ENCODE measurements at places on chromosomes 3 and 15.
A peak's percentile ranks its signal among the peaks of the same experiment; 100 is the strongest.

DNA sequence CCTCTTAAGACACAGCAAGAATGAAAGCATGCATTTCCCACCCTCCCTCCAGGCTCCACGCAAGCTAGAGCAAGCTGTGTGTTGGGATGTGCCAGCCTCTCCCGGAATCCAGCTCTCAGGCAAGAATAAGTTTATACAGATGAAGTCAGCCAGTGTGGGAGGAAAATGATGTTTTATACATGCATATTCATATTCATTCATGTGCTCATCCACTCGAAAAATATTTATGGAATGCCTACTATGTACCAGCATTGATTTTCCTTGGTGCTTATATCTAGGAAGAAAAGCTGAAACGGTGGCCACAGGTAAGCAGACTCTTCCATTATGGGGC, 62.7 kb downstream of the KLHL6 start:
- DNase-seq = no peak

DNA sequence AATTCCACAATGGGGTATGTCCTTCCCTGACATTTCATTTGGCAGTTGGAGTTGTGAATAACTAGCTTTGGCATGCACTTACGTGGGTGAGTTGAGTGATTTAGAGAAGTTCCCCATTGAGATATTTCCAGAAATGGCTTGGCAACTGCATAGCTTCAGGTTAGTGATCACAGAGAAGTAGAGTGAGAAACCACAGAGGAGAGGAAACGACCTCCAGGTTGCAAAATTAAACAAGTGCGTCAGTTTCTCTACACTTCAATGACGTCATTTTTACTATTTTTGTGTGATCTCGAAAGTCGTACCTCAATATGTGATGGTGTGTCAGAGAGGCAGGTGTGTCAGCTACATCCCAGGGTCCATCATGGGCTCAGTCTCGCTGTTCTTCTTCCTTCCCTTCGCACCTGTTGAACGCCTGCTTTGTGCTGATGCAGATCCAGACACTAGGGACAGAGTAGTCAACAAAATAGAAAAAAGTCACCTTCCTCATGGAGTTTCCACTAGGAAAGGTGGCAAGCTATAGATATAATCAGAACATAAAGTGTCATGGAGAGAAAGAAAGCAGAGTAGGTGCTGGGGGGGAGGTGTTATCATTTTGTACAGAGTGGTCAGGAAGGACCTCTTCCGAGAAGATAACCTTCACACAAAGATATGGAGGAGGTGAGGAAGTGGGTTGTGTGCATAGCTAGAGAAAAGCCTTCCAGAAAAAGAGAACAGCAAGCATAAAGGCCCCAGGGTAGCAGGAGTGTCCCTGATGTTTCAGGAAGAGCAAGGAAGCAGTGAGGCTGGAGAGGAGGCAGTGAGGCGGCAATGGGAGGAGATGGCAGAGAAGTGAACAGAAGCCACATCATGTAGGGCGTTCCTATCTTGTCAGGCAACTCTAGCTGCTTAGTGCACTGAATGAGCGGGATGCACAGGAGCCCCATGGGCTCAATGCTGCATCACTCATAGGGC, 75.6 kb downstream of the MCTP2 start:
- no peak for DNase-seq

GRCh38 chr3:134494495-134494894, 8.6 kb downstream of the CEP63 start:
- DNase-seq = no peak

- no peak for DNase-seq
These were observed 59.5 kb downstream of the PIK3CB start for GRCh38 chr3:138775254-138775595.

DNA sequence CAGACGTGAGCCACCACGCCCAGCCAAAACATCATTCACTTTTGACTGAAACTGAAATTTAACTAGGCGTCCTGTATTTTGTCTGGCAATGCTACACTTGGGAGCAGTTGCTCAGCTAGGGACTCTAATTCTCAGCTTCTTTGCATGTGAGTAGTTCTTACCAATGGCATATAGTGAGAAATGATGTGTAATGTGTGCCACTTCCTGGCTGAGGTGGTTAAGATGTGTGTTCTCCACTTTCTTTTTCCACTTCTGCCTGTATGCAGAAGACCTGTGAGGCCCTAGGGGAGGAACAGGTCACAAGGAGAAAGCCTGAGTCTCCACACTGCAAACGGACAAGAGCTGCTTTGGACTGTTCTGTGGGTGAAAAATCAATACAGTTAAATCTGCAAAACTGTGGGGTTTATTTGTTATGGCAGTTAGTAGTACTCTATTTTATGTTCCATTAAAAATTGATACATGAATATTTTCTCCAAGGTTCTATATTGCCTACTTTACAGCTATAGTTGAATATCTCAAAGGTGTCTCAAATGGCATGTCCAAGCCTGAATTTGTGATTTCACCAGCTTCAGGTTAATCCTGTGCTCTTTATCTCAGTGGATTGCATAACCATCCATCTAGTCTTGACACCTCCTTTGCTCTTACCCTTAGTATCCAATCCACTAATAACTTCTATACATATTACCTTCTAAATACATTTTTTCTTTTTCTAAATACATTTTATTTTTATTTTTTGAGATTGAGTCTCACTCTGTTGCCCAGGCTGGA, 59.3 kb downstream of the NR1D2 start:
- DNase-seq = no peak

DNA sequence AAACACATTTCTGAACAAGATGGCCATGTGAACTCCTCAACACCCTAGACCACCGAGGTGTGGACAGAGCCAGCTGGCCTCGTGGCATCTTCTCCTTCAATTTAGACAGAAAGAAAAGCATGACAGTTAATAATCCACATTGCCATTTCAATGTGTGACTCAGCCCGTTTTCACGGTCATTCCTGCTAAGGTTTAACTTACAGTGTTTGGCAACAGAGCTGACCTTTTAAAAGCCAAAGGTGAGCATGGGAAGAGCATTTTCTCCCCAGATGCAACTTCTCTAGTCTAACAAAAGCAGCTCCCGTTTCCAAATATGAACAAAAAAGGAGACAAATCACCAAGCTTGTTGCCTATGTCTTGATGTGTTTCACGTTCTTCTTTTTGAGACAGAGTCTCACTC, 417.6 kb upstream of the WNT5A start:
- no peak for DNase-seq

DNA sequence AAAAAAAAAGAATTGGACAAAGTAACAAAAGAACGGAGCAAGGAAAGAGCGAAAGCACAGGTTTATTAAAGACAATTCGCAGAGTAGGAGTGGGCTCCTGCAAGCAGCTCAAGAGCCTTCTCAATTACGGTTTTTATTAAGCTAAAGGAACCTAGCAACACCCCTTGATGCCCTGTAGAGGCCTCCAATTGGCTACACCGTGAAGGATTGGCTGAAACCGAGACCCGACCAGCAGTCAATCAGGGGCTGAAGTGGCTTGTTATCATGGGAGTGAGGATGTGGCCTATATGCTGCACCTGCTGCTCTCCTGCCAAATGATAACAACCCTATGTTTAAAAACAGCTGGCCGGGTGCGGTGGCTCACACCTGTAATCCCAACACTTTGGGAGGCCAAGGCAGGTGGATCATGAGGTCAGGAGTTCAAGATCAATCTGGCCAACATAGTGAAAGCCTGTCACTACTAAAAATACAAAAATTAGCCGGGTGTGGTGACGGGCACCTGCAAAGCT, 20.4 kb upstream of the AP3B2 start:
- DNase-seq = no peak

GRCh38 chr15:34223904-34224596, 766 bp upstream of the EMC4 start:
- no peak for DNase-seq

DNA sequence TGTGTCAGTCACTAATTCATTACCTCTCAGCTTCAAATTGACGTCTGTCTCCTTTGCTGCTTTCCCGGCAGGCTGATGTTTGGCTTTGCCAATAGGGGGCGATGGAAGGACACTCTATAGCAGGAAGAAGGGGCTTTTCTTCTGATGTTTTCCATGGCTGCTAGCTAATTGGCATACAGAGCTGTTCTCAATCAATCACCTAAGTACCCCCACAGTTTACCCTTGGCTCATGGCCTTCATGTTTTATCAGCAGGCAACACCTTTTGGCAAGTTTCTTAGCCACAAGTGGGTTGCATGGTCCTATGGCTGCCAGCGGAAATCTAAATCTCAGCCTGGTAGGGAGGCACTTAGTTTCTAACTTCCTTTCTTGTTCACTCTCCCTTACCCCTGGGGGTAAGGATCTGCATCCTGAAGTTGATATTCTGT, 45.0 kb downstream of the ESYT3 start:
- no peak for DNase-seq

GRCh38 chr3:107627962-107628542, 105.3 kb downstream of the BBX start:
- no peak for DNase-seq

GRCh38 chr3:156655819-156656550, 18.4 kb upstream of the TIPARP start:
- DNase-seq = no peak

- no peak for DNase-seq
These were observed 4.4 kb upstream of the BAHD1 start for GRCh38 chr15:40436116-40436891.

DNA sequence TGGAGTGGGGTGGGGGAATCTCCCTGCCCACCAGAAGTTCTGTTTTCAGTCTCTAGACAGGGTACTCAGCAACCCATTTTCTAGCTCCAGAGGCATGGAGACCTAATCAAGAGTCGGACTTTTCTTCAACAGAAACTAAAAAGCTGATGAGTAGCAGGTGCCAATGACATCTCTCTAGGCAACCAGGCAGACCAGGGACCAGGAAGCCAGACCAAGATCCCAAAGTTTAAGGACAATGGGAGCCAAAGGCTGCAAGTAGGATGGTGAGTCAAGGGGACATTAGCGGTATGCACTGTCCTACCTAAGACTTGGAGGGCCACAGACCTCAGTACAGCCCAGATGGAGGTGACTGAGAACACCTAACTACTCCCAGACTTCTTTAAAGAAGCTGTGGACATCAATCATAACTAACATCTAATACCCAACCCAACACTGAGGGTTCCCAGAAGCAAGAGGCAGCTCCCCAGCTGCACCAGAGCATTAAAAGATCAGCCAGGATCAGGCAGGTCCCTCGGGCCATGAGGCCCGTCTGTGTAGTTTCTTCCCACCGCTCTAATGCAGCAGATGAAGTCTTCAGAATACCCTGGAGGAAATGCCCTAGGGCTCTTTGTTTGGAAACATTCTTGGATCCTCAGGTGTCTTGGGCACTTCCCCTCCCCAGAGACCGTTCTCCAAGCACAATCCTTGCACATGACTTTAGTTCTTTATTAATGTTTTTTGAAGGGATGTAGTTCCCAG, 979 bp downstream of the CCDC71 start:
- no peak for DNase-seq

DNA sequence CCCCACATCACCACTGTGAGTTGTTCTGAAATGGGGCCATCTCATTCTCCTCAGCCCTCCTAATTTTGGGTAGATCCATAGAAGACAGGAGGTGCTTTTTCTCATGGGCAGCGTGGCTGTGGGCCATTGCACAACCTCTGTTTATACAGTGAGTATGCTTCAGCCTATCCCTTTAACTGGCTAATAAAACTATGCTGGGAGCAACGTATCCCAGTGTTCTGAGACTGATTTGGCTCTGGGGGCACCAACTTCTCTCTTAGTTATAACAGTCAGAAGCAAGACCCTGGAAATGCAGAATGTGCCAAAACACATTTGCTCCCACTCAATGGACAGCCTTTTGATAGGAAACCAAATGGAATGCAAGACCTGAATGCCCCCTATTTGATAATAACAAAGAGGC, 97.1 kb upstream of the ICE2 start:
- DNase-seq = no peak

DNA sequence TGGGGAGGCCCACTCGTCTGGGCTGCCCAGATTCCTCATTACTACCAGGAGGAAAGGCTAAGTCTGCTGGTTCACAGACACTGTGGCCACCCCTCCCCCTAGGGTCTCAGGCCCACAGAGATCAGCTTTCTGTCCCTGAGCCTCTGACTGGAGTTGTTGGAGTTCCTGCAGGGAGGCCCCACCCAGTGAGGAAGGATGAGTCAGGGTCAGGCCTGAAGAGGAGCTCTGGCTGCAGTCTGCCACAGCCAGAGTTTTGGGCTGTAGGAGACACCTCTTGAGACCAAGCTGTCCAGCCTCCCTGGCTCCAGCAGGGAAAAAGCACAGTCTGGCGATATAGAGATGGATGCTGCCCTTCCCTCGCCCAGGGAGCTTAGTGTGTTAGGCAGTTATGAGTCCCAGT, 720.9 kb upstream of the SEMA6D start:
- no peak for DNase-seq

DNA sequence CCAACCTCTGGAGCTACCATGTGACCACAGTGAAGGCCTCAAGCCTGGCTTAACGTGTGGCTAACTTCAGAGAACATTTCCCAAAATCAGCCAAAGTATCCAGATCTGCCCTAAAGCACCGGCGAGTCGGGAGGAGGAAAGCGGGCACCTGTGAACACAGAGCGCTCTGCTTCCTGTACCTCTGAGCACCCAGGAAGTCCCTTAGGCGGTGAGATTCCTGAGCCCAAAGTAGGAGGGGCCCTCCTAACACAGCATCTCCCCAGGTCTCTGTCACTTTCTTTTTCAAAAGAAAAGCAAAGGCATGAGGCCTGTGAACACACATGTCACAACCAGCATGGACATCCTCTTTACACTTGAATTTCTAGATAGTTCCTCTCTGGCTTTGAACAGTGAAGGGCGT, 944 bp upstream of the EIF4E3 start:
- peak; percentile 39 for DNase-seq

GRCh38 chr3:130548356-130548755, 31.4 kb downstream of the COL6A6 start:
- no peak for DNase-seq

GRCh38 chr15:51907136-51907862, 64.3 kb downstream of the LEO1 start:
- DNase-seq = no peak

- DNase-seq = peak; percentile 11
These were observed 70.7 kb downstream of the TOP2B start for GRCh38 chr3:25594007-25594502.

DNA sequence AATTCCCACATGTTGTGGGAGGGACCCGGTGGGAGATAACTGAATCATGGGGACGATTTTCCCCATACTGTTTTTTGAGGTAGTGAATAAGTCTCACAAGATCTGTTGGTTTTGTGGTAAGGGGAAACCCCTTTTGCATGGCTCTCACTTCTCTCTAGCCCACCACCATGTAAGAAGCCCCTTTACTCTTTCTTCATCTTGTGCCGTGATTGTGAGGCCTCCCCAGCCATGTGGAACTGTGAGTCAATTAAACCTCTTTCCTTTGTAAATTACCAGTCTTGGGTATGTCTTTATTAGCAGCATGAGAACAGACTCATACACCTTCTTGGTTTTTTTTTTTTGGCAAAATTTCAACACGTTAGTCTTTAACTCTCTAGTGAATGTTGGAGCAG, 18.1 kb downstream of the ARL8B start:
- no peak for DNase-seq

- DNase-seq = no peak
These were observed 1.9 kb upstream of the CHST14 start for GRCh38 chr15:40468898-40469331.

DNA sequence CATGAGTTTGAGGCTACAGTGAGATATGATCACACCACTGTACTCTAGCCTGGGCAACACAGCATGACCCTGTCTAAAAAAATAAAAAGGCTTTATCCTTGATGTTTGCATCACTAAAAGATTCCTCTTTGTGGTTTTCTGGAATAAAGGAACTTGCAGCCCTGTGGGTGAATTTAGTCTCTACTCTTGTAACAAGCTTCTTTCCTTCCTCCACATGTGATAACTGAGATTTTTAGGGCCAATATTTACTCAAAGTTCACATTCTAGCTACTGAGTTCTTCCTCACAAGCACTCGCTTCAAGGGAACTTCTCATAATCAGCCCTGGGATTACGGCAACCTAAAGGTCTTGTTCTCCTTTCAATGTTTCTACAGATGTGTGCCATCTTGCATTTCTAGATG, 24.6 kb downstream of the COMMD2 start:
- DNase-seq = no peak

- DNase-seq = no peak
These were observed 108.1 kb upstream of the ABHD17C start for GRCh38 chr15:80587007-80587406.

Data from effector memory CD8-positive, alpha-beta T cell (primary cell).